ENCODE measurements at places on chromosomes 5 and 9. TPM values are rescaled to one million over a fixed set of nuclear protein-coding genes. Genes with fewer than 3 reads are reported as not detected.

GALNT12 gene
- polyA plus RNA-seq = 4.2 TPM

CDH9 gene
- not detected for polyA plus RNA-seq

PLCXD3 gene
- polyA plus RNA-seq = not detected

RELL2 gene
- polyA plus RNA-seq = 1.5 TPM

AMBP gene
- not detected for polyA plus RNA-seq

TRIM7 gene
- polyA plus RNA-seq = not detected

GPR151 gene
- polyA plus RNA-seq = not detected

RXRA gene
- polyA plus RNA-seq = 1.9 TPM

INSL6 gene
- not detected for polyA plus RNA-seq

GALNT10 gene
- polyA plus RNA-seq = 42.8 TPM

ERMP1 gene
- polyA plus RNA-seq = 19.6 TPM

CD274 gene
- 2.4 TPM for polyA plus RNA-seq

TMEM250 gene
- polyA plus RNA-seq = 78.6 TPM

ENHO gene
- polyA plus RNA-seq = 9.2 TPM

TSSK1B gene
- not detected for polyA plus RNA-seq

NLN gene
- polyA plus RNA-seq = 1.2 TPM

LMX1B gene
- polyA plus RNA-seq = not detected

B4GALT7 gene
- polyA plus RNA-seq = 11.7 TPM

JAKMIP2 gene
- polyA plus RNA-seq = 1.5 TPM

OCLN gene
- polyA plus RNA-seq = 0.13 TPM

BICD2 gene
- polyA plus RNA-seq = 26.8 TPM

STPG3 gene
- polyA plus RNA-seq = not detected

GLIPR2 gene
- polyA plus RNA-seq = 486 TPM

ZNF622 gene
- polyA plus RNA-seq = 56.9 TPM

FOXD4L3 gene
- not detected for polyA plus RNA-seq

UBAP1 gene
- polyA plus RNA-seq = 44.7 TPM

TMEM215 gene
- polyA plus RNA-seq = not detected

SHISAL2B gene
- not detected for polyA plus RNA-seq

SPINK5 gene
- polyA plus RNA-seq = not detected

PCDHB2 gene
- not detected for polyA plus RNA-seq

UNC5A gene
- polyA plus RNA-seq = not detected

MLLT3 gene
- 13.7 TPM for polyA plus RNA-seq

ENC1 gene
- 5.4 TPM for polyA plus RNA-seq

TMC1 gene
- polyA plus RNA-seq = not detected

ARHGEF37 gene
- polyA plus RNA-seq = 0.47 TPM

Data from immature natural killer cell (primary cell).